Fibroblast of pulmonary artery (primary cell): ENCODE measurements at places on chromosomes 2 and 18.

DNA sequence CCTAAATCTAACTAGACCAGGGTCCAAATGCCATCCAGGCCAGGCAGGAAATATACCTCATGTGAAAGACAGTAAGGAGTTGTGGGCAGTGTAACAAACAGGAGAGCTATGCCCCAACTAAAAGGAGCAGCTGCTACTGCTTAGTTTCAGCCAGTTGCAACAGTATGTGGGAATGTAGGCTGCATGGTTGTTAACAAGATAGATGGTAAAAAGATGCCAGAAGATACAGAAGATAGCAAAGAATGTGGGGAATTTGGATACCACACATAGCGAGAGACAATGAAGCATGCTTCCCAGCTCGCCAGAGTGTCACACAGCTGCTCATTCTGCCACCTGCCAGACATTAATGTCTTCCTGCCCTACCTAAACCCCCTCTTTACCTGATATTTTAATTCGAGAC, 39.4 kb upstream of the CYBRD1 start:
- DNase-seq: no peak

GRCh38 chr2:237147317-237147716, 61.6 kb downstream of the COPS8 start:
- no peak for DNase-seq

- peak; percentile 10 for DNase-seq
Measured at GRCh38 chr2:240138254-240138984, 2.0 kb downstream of the OTOS start.

DNA sequence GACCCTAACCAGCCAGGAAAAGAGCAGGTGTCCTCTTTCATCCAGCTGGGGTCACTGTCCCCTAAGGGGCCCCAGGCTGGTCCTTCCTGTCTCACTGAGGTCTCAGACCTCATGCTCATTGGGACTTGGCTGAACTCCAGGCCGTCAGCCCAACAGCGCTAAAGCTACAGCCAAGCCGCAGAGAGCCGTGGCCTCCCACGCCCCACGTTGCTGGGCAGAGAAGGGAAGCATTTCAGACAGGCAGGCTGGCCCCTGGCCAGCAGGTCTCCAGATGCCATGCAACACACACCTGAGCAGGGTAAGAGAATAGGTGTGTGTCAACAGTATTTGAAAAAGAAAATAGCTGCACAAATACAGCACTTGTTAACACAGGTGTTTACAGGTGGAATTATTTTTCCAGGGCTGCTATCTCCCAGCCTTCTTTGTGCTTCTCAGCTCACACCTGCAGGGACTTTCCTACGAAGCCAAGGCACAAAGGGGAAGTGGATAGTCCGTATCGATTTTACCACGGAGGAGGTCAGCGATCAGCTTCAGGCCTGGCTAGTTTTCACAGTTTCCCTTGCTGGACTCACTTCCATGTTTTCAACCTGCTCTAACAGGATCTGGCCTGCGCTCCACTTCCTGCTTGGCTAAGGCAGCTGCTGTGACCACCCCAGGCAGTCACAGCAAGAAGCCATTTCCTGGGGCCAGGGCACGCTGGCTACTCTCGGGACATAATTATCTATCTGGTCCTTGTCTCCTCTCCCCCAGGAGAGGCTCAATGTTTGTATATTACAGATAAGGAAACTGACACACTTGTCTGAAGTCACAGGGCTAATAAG, 156.1 kb upstream of the ID2 start:
- peak; percentile 52 for DNase-seq

DNA sequence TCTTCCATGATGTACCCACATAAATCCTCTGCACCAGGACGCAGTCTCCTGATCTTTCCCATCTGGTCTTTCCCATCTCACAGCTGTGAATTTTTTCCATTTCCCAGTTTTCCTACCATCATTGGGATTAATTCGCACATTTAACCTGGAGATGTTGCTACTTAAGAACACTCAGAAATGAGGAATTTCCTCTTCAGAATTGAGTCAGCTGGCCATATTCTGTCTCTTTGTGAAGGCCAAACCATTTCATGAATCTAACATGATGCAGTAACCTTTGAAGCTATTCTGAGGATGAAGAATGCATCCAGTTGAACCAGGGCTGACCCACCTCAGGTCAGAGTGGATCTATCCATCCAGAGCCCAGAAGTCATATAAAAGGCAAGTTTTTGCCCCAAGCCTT, 326.8 kb downstream of the SETBP1 start:
- DNase-seq: no peak

- DNase-seq: no peak
Measured at GRCh38 chr2:68325056-68325455, 5.3 kb upstream of the CNRIP1 start.

- DNase-seq: no peak
Measured at GRCh38 chr2:8219631-8220355, 462.1 kb upstream of the ID2 start.

GRCh38 chr2:44645937-44646336, 284.2 kb downstream of the CAMKMT start:
- no peak for DNase-seq

DNA sequence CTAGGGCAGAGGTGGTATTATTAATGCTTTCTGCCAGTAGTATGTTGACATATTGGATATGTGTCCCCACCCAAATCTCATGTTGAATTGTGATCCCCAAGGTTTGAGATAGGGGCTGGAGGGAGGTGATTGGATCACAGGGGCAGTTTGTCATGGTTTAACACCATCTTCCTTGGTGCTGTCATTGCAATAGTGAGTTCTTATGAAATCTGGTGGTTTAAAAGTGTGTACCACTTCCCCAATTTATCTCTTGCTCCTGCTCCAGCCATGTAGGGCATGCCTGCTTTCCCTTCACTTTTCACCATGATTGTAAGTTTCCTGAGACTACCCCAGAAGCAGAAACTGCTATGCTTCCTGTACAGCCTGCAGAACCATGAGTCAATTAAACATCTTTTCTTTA, 47.1 kb upstream of the THSD7B start:
- no peak for DNase-seq

DNA sequence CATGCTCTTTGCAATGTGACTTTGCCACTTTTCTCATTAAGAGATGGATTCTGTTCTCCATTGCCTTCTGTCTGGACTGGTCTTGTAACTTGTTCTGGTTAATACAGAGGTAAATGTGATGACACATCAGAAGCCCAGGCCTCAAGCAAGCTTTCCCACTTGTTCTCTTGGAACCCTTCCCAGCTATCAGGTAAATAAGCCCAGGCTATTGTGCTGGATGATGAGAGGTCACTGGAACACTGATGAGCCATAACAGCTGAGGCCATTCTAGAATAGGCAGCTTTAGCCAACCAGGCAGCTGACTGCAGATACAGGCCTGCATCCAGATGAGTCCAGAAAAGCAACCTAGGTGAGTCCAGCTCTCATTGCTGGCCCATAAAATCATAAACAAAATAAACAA, 1007.0 kb upstream of the ACVR2A start:
- DNase-seq: peak; percentile 24

DNA sequence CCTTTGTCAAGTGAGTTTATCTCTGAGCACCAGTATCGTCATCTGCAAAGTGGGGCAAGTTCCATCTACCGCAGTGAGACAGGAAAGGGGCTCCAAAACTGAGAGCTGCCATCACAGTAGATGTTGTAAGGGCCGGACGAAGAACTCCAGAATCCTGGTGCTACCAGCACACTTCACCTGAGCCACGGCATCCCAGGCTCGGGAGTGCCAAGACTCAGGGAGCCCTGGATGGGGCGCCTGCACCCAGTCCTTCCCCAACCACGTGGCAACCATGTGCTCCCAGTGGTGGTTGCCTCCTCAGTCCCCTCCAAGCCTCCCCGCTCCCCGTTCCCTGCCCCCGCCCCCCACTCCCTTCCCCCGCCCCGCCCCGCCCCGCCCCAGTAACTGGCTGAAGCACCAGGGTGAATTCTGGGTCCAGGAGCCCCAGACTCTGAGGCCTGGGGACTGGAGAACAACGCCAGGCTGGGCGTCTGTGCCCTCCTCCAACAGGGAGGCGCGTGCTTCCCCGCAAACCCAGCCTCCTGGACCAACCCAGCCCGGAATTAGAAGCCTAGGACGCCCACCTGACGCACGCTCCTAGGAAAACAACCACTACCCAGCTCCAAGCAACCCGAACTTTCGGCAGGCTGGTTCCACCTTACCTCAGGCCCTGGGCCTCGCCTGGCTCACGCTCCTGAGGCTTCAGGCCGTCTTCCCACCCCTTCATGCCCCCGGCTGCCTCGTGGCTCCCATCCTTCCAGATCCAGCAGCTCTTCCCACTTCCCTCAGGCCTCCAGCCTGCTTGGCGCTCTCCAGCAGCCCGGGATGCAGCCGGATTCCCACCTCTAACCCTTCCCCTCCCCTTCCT, 67.6 kb downstream of the LAMA3 start:
- DNase-seq: no peak

- peak; percentile 21 for DNase-seq
Measured at GRCh38 chr18:67379981-67380380, 136.5 kb downstream of the DSEL start.

DNA sequence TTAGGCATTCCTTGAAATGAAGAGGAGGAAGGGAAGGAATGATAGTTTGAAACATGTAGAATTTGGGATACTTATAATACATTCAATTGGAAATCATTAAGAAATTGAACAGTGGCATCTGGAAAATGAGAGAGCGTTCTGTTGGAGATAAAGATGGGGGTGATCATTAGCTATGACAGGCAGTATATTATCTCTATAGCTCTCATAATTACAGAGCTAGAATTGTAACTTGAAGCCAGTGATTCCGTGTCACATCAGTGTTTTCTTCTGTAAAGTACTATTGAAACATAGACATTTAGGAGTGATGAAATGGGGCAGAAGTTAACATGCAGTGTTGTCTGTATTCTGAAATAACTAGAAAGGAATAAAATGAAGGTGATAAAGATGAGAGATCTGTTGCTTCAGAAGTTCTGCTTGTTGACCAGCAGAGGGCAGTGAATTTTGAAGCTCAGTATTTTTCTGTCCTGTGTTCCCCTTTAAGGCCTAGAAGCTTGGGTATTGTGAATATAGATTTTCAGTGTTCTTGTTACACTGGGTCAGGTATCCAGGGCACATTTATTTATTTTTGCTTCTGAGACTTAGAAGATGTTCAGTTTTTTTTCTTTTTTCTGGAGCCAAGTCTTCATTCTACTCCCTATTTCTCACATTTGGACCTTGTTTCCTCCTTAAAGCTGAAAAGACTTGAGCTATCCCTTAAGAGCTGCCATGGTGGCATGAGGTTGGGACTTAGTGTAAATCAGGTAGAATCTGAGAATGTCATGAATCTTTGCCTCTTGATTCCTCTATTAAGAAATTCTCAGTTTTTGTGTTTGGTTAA, 157.4 kb downstream of the TAF4B start:
- DNase-seq: peak; percentile 79

DNA sequence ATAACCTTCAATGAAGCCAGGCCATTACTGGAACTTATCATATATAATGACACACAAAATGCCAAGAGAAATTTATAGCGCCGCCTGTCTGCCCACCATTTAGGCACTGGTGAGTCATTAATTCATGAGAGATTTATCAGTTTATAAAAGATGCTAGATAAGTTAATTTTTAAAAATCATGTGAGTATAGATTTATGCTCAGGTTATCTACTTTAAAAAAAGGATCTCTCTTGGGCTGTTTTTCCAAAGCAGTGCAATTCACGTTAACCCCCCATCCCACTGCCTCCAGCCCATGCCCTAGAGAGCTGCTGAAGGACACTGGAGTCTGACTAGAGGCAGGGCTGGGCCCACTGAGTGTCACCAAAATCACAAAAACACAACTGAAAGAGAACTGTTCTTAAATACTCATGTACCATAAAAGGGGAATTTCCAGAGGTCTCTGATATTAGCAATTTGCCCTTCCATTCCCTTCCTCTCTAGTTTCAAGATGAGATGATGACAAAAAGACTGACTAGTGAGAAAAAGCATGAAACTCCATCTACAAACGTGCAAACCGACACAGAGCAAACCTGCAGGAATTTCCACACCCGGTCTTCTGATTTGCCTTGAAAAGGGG, 160.8 kb downstream of the BCL2 start:
- DNase-seq: no peak

GRCh38 chr2:144833075-144833637, 313.2 kb upstream of the ZEB2 start:
- DNase-seq: no peak

- DNase-seq: no peak
Measured at GRCh38 chr2:240129731-240130392, 6.2 kb downstream of the COPS9 start.

DNA sequence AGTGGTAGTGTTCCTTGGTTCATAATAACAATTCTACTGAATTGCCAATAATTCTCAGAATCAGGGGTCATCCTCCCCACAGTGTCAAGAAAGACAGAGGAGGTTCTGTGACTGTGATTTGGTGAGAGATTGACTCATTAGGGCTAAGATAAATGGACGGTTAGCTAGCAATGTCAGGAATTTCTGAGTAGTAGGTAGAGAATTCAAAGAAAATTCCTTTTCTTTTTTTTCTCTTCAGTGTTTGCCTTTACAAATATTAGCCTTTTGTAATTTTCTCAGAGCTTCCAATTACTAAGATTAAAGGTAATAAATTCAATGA, 16.8 kb upstream of the CRIM1 start:
- no peak for DNase-seq

GRCh38 chr2:138744713-138745112, 35.5 kb downstream of the NXPH2 start:
- DNase-seq: no peak

GRCh38 chr2:3475771-3476170, 43.6 kb downstream of the ADI1 start:
- no peak for DNase-seq

GRCh38 chr2:75186821-75187220, 12.5 kb downstream of the TACR1 start:
- DNase-seq: peak; percentile 8

GRCh38 chr18:10405816-10406663, 48.4 kb upstream of the APCDD1 start:
- no peak for DNase-seq

GRCh38 chr18:44171301-44171700, 509.4 kb upstream of the SETBP1 start:
- no peak for DNase-seq

GRCh38 chr2:164975891-164976290, 20.6 kb upstream of the SLC38A11 start:
- no peak for DNase-seq

DNA sequence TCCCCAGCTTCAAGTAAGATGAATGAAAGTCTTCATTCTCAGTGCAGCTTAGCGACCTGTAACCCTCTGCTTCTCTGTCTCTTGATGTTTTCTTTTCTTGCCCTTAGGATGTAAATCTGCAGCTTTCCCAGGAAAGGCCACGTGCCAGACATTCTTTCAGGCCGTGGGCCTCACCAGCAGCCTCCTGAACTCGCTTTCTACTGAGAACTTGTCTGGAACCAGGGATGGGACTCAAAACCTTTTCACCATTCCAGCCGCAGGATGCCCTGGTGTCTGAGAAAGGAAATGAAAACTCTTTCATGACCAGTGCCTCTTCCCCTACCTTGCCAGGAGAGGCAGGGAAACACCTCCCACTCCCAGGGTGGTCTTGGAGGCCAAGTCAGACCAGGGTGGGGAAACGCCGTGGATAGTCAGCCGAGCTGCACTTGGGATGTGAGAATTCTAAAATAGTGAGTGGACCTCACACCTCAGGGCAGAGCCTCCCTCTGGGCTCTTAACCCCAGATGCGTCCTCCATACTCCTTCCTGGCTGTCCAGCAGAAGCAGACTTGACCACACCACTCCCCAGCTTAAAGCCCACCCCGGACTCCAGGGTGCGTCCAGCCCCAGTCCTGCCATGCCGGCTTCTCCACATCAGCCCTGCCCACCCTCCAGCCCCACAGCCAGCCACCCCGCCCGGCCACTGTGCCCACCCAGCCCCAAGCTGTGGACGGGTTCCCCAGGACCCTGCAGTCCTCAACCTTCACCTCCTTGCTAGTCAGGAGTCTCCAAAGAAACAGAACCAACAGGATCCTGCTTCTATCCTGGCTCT, 115.5 kb downstream of the TWIST2 start:
- DNase-seq: peak; percentile 50

GRCh38 chr2:49260979-49261538, 106.7 kb upstream of the FSHR start:
- no peak for DNase-seq
